ENCODE measurements at places on chromosomes 3 and 15. TPM values are rescaled to one million over a fixed set of nuclear protein-coding genes. Genes with fewer than 3 reads are reported as not detected.

SEC62 gene
- 85.9 TPM for total RNA-seq

- H3K27me3 ChIP-seq, result no peaks in the 10 kb centered on the region
- peaks cover 29% of the 10 kb centered on the region for H3K4me1 ChIP-seq
- DNase-seq, result no peak
These were observed 66.9 kb downstream of the PRICKLE2 start for GRCh38 chr3:64158334-64158733.

DNA sequence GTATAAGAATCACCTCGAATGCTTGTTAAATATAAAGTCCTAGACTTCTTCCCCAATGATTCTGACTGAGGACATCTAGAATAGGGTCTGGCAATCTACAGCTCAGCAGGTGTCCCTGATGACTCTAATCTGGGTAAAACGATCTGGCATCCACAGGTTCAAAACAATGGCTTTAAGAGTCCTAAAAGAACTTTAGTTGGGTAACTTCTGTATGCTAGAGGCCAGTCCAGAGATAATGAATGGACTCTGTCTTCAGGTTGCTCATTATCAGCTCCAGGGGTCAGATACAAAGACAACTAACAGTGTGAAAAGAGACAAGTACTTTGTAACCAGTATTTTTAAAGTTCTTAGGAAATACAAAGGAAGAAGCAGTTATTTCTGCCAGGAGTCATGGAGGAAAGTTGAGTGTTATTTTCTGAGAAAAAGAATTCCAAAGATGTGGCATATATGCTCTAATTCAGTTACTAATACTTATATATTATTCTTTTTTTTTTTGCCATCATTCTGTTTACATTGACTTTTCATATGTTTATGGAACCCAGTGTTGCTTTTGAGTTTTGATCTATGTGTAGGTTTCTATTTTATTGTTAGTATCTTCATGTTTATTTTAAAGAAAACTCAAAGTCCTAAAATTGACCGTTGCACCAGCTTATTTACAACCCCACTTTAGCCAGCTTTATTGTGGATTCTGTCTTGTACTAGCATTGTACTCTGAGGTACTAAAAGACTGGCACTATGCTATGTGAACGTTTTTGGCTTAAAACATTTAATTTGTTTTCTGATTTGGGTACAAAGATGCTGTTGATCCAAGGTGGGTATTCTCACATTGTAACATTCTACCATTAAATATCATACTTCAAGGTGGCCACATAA lies 3.1 kb upstream of the GPR15 start:
- H3K27ac ChIP-seq, result no peak overlapping the region
- H3K4me3 ChIP-seq, result no peak overlapping the region
- DNase-seq, result no peak
- no peaks in the 10 kb centered on the region for H3K36me3 ChIP-seq

GRCh38 chr3:55641964-55642363 lies 154.9 kb upstream of the WNT5A start:
- no peak overlapping the region for H3K27ac ChIP-seq
- peaks cover 14% of the 10 kb centered on the region for H3K4me1 ChIP-seq
- peaks cover 12% of the 10 kb centered on the region for H3K27me3 ChIP-seq

- no peak overlapping the region for H3K4me3 ChIP-seq
- H3K4me1 ChIP-seq, result peaks cover 17% of the 10 kb centered on the region
- H3K36me3 ChIP-seq, result no peaks in the 10 kb centered on the region
- no peak overlapping the region for H3K27ac ChIP-seq
- peaks cover 24% of the 10 kb centered on the region for H3K27me3 ChIP-seq
- peak; percentile 63 for DNase-seq
These were observed 118.6 kb upstream of the PRR20G start for GRCh38 chr3:127406309-127407025.

TIGIT gene
- total RNA-seq, result not detected

DNA sequence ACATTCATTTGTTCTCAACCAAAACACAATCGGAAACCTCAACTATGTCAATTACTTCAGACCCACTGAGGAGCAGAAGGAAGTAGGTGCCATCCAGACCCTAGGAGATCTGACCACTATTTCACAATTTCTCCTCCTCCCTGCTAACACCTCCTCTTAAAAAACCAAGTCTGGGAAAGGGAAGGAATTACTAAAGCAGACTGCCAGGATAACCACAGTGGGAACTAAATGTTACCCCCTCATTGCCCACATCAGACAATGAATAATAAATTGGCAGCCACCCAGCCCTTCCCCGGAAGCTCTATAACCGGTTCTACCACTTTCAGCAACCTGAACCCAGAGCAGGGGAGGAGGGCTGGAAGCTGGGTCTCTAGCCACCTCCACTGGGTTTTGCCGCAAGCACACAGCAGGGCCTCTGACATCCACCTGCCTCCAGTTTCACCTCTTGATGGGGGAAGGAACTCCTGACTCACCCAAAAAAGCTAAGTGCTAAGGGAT lies 17.6 kb downstream of the C15orf62 start:
- H3K27me3 ChIP-seq, result no peaks in the 10 kb centered on the region
- peak overlapping the region; percentile 60 for H3K4me3 ChIP-seq
- H3K27ac ChIP-seq, result peak overlapping the region; percentile 96

KIF15 gene
- total RNA-seq, result 5.7 TPM

IMP3 gene
- total RNA-seq, result 75.2 TPM

STRA6 gene
- total RNA-seq, result 158 TPM

DNA sequence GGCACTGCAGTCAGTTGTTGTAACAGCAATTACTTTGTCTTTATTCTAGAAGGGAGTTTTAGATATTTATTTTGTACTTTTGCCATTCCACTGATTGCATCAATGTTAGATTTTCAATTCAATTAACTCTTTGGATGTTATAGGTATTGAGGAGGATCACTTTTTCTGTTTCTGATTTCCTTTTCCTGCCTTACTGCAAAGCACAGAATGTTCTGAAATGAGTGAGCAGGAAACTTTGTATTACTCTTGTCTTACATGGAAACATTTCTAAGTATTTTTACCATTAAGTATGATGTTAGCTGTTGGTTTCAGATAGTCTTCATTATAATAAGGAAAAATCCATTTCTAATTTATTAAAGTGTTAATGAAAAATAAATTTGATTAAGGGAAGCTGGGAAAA lies 80.5 kb downstream of the OSBPL10 start:
- H3K27me3 ChIP-seq, result no peaks in the 10 kb centered on the region
- H3K4me1 ChIP-seq, result peaks cover 5% of the 10 kb centered on the region

PCSK6 gene
- 6.5 TPM for total RNA-seq

DNA sequence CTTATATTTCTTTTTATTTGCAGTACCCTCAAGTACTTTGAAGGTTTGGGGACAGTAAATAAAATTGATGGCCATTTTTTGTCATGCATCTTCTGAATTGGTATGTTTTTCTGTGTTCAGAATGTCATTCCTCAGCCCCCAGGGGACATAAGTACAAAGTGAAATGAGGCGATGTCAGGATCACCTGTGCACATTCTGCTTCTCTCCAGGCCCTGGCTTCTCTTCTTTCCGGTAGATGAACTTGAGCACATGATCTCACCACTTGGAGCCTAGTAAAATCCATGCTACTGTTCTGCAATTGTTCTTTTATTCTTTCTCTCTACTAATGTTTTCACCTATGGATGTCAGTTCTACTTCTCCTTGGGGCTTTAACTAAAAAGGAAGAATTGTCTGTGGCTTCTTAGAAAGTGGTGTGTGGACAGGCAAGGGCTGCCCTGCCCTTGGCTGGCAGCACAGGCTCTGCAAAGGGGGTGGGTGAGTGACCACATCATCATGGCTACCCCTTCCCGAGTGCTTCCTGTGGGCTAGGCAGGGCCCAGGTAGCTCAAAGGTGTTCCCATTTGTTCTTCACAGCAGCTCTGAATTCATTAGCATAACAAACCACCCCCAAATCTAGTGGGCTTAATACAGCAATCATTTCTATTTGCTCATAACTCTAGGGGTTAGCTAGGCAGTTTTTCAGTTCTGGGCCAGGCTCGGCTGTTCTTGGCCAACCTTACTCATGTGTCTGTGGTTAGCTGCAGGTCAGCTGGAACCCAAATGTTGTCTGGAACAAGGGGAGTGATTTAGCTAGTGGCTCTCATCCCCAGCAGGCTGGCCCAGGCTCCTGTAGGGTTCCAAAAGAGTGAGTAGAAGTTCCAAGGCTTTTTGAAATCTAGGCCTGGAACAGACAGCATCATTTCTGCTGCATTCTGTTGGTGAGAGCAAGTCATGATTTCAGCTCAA lies 154.0 kb upstream of the CTDSPL start:
- H3K4me3 ChIP-seq, result no peak overlapping the region
- peaks cover 8% of the 10 kb centered on the region for H3K4me1 ChIP-seq
- peaks cover 14% of the 10 kb centered on the region for H3K27me3 ChIP-seq
- no peak overlapping the region for H3K27ac ChIP-seq

DNA sequence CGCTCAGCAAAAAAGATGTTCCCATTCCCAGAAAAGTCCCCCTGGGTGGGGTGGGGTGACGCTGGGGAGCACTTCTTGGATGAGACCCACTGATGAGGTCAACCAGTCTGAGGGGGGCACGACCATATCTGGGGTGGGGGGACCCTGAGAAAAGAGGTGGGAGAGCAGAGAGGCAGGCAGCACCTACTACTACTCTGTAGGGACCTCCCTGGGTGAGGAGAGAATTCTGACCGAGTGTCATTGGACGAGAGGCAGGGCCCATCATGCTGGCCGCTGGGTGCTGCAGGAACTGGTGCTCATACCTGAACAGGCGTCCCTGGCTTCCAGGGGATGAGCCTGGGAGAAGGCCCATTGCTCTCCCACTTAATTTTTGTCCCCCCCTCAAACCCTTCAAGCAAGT lies 158.8 kb downstream of the KLF13 start:
- H3K36me3 ChIP-seq, result no peaks in the 10 kb centered on the region
- no peak for DNase-seq
- H3K4me1 ChIP-seq, result no peaks in the 10 kb centered on the region
- H3K27ac ChIP-seq, result no peak overlapping the region
- no peak overlapping the region for H3K4me3 ChIP-seq

GRCh38 chr3:127753898-127754410 lies 68.4 kb downstream of the MGLL start:
- no peaks in the 10 kb centered on the region for H3K36me3 ChIP-seq
- DNase-seq, result no peak
- H3K4me1 ChIP-seq, result peaks cover 11% of the 10 kb centered on the region
- no peak overlapping the region for H3K27ac ChIP-seq
- peaks cover 5% of the 10 kb centered on the region for H3K27me3 ChIP-seq

- no peaks in the 10 kb centered on the region for H3K4me1 ChIP-seq
- DNase-seq, result no peak
- peaks cover 18% of the 10 kb centered on the region for H3K27me3 ChIP-seq
- no peaks in the 10 kb centered on the region for H3K36me3 ChIP-seq
- no peak overlapping the region for H3K27ac ChIP-seq
These were observed 24.9 kb upstream of the GABRA5 start for GRCh38 chr15:26841941-26842340.

SLC6A1 gene
- total RNA-seq, result 0.43 TPM

GRCh38 chr15:90058308-90058707 lies 44.0 kb downstream of the IDH2 start:
- H3K4me1 ChIP-seq, result peaks cover 55% of the 10 kb centered on the region
- H3K27ac ChIP-seq, result no peak overlapping the region
- peaks cover 4% of the 10 kb centered on the region for H3K36me3 ChIP-seq

C15orf40 gene
- total RNA-seq, result 26.8 TPM

DNA sequence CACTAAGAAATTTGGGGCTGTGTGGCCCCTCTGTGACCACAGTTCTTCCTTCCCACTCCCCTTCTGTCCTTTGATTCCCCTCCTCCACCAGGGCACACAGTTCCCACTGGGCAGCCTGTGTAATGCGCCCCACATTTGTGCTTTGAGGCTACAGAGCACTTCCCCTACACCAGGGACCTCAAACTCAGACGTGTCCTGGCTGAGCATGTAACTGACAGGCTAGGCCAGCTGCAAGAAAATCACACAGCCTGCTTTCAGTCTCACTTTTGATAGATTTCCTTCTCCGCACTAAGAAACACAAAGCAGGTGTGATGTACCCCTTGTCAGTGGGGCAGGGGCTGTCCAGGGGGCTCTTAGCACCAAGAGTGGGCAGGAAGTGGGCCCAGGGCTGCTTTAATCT lies 29.6 kb downstream of the PRKCD start:
- H3K27me3 ChIP-seq, result peaks cover 4% of the 10 kb centered on the region
- no peak overlapping the region for H3K27ac ChIP-seq
- H3K4me1 ChIP-seq, result peaks cover 14% of the 10 kb centered on the region
- DNase-seq, result no peak
- H3K36me3 ChIP-seq, result peaks cover 6% of the 10 kb centered on the region

DNA sequence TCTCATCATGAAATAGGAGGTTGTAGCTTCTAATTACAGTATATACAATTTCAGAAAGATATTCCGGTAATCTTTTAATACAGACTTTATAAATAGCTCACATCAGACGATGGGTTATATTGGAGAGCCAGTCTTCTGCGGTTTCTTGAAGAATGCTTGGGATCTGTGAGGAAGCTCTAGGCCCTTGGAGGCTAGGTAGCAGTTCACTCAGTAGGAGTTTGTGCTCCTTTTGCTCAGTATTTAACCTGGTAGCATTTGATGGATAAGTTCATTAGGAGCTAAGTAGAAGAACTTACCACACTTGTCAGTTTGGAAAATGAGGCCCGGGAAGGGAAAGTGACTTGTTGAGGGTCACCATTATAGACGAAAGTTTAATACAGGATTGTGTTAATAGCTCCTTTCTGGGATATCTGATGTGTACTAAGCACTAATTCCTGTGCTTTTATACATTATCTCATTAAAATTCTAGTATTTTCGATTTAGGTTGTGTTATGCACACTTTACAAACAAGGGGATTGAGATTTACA lies 2.8 kb downstream of the FNDC3B start:
- H3K4me3 ChIP-seq, result peak overlapping the region; percentile 93
- DNase-seq, result no peak
- peak overlapping the region; percentile 69 for H3K27ac ChIP-seq
- peaks cover 3% of the 10 kb centered on the region for H3K27me3 ChIP-seq

SKOR1 gene
- total RNA-seq, result 0.65 TPM

DNA sequence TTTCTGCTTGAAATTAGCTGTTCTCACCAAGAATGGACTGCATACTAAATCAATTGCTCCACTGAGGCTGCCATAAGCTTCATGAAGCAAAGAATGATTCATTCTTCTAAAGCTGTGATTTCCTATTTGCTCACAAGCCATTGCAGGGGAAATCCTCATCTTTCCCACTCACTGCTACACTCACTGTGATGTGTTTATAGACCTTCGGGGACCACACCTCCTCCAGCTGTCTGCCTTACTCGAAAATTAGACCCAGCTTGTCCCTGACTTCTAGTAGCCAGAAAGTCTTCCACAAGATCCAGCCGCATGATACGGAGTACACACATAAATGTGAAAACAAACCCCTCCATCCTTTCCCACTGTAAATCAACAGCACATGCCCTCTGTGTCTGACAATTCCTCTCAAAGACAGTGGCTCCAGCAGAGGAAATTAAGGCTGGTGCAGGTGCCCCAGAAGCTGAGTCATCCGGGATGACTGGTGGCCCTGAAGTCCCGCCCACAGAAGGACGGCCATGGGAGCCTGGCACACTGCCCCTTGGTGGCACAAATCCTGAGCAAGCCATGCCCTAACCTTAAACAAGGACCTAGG lies 172.0 kb downstream of the STT3B start:
- H3K36me3 ChIP-seq, result peaks cover 11% of the 10 kb centered on the region
- H3K4me3 ChIP-seq, result no peak overlapping the region
- peaks cover 9% of the 10 kb centered on the region for H3K4me1 ChIP-seq
- H3K27ac ChIP-seq, result no peak overlapping the region

DNA sequence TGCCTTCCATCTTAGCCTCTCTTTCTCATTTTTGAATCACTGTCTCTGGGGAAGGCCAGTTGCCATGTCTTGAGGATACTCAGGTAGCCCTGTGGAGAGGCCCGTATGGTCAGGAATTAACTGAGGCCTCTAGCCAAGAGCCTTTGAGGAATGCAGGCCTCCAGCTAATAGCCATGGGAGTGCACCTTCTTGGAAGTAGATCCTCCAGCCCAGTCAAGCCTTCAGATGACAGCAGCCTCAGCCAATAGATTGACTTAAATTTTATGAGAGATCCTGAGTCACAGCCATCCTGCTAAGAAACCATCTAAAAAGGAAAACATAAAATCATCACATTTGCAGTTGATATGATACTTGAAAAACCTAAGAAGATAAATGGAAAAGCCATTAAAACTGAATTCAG lies 112.5 kb upstream of the BNIP2 start:
- no peak for DNase-seq
- H3K4me3 ChIP-seq, result no peak overlapping the region
- H3K27ac ChIP-seq, result no peak overlapping the region
- H3K4me1 ChIP-seq, result peaks cover 9% of the 10 kb centered on the region

Data from type B pancreatic cell (in vitro differentiated cells).